ENCODE measurements at places on chromosomes 5 and 9.

GRCh38 chr9:26863074-26863473 lies 29.5 kb downstream of the CAAP1 start:
- peak; percentile 6 for DNase-seq

- no peak for DNase-seq
These were observed 92.2 kb upstream of the SARDH start for GRCh38 chr9:133830310-133830709.

- DNase-seq, result peak; percentile 46
These were observed 76.4 kb upstream of the PRSS3 start for GRCh38 chr9:33718987-33719386.

DNA sequence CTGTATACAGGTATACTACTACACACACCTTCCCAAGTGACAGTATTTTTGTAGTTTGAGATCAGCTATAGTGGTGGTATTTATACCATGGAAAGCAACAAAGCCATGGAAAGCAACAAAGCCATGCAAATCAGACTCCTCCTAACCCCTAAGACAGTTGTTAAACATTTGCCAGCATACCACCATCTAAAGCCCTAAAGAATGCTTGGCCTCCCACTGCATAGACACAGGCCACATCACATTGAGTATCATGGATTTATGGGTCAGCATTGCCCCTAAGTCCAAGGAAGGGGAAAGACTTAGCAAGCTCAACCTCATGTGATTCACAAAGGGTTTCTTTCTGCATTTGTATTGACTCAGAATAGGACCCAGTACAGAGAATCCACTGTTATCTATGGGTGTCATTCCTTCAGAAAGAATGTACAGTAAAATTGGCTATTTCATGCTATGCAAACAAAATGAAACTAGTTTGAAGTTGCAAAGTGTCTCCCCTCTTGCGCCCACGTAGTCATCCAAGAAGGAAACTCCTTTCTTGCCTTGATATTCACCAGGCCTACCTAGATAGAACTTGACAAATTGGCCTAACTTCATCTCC lies 70.4 kb upstream of the IQGAP2 start:
- DNase-seq, result no peak

GRCh38 chr5:93580063-93580926 lies 724 bp downstream of the NR2F1-AS1 start:
- DNase-seq, result no peak

DNA sequence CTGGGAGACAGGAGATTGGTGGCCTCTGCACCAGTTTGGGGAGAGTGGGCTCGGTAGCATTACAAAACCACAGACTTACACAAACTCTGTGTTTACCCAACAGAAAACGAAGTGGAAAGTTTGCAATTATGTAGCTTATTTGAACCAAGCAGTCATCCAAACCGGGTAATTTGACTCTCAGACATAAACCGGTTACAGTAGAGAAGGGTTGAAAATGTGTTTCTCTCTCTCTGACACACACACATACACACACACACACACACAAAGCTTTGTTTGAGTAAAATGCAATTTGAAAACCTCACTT lies 97.1 kb upstream of the ZNF608 start:
- no peak for DNase-seq

DNA sequence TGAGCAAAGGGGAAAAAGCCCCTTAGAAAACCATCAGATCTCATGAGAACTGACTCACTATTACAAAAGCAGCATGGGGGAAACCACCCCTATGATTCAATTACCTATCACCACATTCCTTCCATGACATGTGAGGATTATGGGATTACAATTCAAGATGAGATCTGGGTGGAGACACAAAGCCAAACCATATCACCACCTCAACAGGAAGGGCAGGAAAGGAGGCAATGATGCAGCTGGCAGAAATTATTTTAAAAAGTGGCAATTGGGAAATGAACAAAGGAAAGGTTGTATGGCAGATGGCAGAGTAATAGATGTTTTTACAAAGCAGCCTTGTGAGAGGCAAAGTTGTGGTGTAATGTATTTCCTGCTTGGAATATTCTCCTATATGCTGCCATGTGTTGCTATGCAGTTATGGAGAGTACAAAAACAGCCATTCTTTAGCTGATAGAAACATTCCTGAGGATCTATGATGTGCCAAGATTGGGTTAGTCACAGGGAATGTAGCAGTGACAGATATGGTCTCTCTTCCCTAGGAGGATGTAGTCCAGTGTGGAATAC lies 138.8 kb downstream of the SMC2 start:
- peak; percentile 87 for DNase-seq

- DNase-seq, result peak; percentile 92
These were observed at the start of gene PPP6C for GRCh38 chr9:125189361-125190289. TSS of gene PPP6C (minus strand) at chr9:125189803. CDS start at chr9:125189718, 85 bp downstream.

DNA sequence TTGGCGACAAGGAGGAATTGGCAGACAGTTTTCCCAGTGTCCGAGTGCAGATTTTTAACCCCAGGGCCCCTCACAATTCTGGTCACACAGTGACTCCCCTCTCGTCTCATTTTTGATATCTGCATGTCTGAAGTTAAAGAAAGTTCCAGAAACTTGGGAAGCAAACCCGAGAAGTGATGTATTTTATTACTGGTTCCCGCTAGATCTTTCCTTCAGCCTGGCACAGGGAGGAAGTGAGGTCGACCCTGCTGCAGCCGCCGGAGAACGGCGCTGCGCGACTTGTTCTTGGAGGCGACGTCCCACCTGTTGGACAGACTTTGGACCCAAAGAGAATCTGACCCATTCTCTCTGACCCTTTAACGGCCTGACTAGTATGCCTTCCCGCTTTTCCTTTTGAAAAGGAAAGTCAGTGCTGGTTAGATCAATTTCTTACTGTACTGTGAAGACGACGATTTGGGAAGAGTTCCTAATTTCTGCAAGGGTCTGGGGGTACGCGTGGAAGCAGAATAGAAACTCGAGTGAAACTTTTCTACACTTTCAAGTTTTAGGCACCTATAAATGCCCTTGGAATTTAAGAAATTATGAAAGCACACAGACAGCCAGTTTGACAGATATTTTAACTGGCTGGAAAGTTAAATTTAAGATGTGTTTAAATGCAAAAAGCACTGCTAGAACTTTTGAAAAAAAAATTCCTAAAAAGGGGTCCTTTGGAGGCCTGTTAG lies 744 bp downstream of the OTULIN start:
- DNase-seq, result no peak

GRCh38 chr9:90665072-90665471 lies 22.4 kb upstream of the DIRAS2 start:
- DNase-seq, result no peak

DNA sequence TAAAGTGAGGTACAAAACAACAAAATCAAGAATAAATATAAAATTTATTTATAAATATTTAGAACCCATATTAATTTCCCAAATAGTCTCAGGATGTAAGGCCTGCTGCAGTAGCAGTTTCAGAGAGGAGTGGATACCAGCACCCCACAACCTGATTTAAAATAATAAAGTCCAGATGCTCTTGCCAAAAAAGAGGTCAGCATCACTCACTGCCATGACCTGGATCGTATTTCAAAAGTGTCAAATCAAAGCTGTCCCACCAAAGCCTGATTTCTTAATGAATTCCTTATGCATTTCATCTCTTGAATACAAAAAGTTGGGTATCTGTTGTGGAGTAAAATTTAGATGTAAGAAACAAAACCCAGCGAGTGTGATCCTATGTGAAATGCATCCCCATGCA lies 58.0 kb upstream of the ROR2 start:
- no peak for DNase-seq

- DNase-seq, result no peak
These were observed 35.6 kb upstream of the NREP start for GRCh38 chr5:111792471-111793058.

DNA sequence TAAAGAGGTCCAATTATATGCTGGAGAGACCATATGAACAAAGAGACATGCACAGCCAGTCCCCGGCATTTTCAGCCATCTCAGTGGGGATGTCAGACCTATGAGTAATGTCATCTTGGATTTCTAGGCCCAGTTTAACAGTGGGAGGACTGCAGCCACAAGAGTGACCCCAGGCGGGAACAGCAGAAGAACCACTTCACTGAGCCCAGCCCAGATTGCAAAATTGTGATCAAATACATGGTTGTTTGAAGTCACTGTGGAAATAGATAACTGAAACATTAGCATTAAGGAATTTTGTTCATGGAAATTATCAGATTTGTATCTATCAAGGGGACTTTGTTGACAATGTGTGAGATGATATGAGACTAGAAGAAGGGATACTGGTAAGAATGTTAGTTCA lies 42.1 kb upstream of the C9orf57 start:
- DNase-seq, result no peak

GRCh38 chr9:120369608-120370220 lies 210.3 kb downstream of the CDK5RAP2 start:
- DNase-seq, result no peak

GRCh38 chr5:36576721-36577120 lies 29.7 kb upstream of the SLC1A3 start:
- DNase-seq, result no peak

GRCh38 chr9:8374471-8374870 lies 574.9 kb upstream of the DMAC1 start:
- no peak for DNase-seq

DNA sequence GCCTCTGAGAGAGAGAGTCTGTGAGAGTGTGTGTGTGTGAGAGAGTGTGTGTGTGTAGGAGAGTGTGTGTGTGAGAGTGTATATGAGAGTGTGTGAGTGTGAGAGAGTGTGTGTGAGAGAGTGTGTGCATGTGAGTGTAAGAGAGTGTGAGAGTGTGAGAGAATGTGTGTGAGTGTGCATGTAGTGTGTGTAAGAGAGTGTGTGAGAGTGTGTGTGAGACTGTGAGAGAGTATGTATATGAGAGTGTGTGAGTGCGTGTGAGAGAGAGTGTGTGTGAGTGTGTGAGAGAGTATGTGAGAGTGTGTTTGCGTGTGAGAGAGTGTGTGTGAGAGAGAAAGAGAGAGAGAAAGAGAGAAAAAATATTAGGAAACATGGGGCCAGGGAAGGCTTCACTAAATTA lies 588.3 kb upstream of the SGCD start:
- DNase-seq, result no peak

GRCh38 chr5:74424162-74424868 lies 216.2 kb downstream of the ENC1 start:
- no peak for DNase-seq

DNA sequence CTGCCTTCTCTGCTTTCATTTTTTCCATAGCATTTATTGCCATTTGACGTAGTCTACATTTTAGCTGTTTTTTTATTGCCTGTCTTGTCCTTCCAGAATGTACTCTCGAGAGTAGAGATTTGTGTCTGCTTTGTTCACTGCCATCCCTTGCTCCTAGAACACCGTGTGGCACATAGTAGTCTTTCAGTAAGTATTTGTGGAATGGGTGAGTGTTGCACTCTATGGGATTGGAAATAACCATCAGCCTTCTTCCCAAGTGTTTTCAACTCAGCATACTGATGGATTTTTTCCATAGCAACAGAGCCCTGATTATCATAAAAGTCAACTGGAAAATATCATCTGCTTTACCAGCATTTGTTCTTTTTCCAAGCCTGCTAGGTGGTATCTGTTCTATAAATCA lies 462.6 kb downstream of the ENC1 start:
- no peak for DNase-seq

DNA sequence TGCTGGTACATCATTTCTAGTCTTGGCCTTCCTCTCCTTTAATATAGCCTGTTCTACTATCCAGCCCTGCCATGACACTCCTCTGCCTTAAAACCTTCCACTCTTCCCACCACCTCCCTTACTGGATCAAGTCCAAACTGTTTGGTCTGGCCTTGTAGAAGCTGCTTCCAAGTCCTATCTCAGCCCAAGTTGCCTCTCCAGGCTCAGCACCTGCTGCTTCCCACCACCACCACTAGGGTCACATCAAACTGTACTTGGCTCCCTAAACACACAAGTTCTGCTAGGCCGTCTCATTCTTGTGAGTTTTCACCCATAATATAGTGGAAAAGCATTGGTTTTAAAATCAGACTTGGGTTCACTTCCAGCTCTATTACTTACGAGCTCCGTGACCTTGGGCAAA lies 1.4 kb downstream of the NDUFA8 start:
- peak; percentile 58 for DNase-seq

DNA sequence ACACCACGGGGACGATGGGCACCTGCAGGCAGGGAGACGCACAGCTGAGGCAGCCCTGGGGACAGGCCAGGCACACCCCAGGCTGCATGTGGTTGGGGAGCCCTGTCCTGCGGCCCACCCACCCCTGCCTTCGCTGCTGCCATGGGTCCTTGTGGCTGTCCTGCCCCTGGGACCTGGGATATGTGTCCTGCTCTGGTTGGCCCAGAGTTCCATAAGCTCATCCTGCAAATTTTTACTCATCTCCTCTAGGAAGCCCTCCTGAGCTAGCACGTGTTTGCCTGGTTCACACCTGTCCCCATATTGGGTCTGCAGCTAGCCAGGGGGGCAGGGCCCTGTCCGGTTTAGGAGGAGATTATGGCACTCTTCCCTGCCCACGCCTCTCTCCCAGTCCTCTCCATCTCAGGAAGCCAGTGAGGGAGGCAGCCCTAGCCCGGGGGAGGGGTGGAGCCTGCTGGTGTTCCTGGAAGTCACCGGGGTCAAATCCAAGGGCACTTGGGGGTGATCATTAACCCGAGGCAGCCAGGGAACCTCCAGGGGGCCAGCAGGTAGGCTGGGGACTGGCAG lies 12.2 kb downstream of the EGFL7 start:
- no peak for DNase-seq

DNA sequence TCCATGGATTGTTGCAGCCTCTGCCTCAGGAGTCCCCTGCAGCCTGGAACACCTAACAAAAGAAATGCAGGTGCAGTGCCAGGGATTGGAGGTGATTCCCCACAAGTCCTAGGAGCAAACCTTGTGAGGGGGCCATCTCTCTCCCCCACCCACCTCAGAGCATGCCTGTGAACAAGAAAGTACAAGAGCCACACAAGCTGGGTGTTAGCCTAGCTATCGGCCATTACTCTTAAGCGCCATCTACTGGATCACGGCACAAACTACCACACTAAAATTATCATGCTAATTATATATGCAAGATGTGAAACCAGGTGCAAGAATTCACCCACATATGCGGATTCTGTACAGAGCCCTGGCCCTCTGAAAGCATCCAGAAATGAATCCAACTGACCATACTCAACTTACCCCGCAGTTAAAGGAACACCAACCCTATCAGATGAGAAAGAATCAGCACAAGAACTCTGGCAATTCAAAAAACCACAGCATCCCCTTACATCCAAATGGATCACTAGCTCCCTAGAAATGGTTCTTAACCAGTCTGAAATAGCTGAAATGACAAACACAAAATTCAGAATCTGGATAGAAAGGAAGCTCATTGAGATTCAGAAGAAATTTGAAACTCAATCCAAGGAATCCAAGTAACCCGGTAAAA lies 16.5 kb upstream of the PRSS3 start:
- peak; percentile 62 for DNase-seq

DNA sequence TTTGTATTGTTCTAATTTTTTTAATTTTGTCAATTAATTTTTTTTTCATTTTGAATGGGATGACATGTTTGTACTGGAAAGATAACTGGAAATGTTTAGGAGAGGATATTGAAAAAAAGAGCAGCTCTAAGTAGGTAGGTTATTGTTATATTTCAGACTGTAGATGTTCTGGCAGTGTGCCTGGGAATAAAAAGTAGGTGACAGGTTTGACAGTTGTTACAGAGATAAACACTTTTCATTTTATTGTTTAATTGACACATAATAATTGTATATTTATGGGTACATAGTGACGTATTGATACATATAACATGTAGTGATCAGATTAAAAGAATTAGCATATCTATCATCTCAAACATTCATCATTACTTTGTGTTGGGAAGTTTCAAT lies 279.1 kb downstream of the ARRDC3 start:
- no peak for DNase-seq

Measured in brain microvascular endothelial cell (primary cell).